NAMALWA (cell line): ENCODE measurements at places on chromosomes 7 and 10.

DNA sequence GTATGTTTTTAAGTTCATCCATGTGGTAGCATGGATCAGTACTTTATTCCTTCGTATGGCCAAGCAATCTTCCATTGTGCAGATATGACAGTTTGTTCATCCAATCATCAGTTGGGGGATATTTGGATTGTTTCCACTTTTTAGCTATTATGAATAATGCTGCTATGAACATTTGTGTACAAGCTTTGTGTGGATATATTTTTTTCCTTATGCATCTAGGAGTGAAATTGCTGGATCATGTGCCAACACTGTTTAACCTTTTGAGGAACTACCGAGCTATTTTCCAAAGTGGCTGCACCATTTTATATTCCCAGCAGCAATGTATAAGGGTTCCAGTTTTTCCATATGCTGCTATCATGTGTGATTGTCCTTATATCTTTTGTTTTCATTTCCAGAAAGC is 140.1 kb downstream of the HIBADH start:
- DNase-seq, result no peak

DNA sequence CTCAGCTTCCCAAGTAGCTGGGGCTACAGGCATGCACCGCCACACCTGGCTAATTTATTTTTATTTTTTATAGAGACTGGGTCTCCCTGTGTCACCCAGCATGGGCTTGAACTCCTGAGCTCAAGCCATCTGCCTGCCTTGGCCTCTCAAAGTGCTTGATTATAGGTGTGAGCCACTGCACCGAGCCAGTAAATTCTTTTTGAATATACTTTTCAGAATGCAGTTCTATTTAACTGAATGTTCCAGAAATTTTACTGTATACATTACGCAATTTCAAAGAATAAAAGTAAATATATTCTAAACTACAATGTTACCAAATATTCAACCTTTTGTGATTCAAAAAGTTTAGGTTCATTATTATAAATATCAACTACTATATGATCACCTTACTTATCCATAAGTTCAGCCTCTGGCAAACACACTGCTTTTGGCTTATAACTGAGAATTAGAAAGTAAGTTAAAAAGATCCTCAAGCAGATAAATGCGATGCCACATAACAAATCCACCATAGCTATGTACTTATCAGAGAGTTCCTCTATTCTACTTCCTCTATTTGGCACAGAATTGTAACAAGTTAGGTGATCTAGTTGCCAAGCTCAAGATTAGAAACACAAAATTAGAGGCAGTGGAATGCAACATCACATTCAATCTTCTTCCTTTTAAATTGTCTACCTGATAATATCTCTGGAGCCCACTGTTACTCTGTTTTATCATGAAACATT is 118.2 kb downstream of the ANK3 start:
- DNase-seq, result peak; percentile 30

DNA sequence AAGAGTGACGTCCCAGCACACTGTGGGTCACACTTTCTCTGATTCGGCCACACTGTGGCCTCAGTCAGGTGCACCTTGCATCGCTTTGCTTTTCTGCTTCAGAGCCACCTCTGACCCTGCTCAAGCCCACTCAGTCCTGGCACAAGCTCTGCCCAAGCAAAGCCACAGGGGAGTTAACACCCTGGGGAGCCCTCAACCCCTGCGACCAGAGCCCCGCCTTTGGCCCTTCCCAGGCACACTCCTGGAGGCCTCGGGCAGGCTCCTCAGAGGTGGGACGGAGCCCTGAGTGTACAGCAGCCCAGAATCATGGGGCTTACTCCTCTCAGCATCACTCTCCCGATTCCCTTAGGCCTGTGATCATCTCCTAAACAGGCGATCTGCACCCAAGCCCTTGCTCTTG is 71.0 kb downstream of the HIPK2 start:
- DNase-seq, result no peak

DNA sequence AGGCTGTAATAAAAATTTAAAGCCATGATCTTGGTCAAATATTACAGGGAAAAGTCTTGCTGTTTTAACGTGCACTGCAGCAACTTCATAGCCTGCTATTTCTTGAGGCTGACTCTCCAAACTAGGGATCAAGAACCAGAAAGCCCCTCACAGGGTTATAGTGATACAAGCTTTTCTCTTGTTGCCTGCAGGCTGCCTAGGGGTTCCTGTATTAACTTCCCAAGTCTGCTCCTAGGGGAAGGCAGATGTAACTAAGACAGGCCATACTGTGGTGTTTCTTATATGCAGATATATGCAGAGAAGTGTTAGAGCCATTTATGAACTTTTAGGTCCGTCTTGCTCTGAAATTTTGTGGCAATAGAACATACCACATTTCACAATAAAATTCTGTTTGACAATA is 175.7 kb downstream of the FOXP2 start:
- no peak for DNase-seq
